ENCODE measurements at places on chromosomes 13 and 19.

GRCh38 chr19:36373638-36374156 is 5.3 kb downstream of the ZFP14 start:
- no peak for DNase-seq

DNA sequence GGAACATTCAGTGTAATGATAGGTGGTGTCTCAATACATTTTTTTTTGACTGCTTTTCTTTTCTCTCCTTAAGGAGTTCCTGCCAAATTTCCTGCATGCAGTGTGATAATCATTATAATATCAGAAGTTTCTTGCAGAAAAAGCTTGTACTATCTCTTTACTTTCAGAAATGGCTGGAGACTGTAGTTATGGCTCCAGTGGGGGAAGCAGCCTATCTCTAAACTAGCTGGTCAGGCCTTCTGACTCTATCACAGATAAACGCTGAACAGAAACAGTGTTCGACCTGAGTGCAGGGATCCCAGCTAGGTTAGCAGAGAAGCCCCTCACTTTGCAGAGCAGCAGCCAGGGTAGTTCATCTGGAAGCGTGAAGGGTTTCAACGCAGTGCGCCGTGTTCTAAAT is 1.9 kb downstream of the CCNE1 start:
- DNase-seq, result no peak

DNA sequence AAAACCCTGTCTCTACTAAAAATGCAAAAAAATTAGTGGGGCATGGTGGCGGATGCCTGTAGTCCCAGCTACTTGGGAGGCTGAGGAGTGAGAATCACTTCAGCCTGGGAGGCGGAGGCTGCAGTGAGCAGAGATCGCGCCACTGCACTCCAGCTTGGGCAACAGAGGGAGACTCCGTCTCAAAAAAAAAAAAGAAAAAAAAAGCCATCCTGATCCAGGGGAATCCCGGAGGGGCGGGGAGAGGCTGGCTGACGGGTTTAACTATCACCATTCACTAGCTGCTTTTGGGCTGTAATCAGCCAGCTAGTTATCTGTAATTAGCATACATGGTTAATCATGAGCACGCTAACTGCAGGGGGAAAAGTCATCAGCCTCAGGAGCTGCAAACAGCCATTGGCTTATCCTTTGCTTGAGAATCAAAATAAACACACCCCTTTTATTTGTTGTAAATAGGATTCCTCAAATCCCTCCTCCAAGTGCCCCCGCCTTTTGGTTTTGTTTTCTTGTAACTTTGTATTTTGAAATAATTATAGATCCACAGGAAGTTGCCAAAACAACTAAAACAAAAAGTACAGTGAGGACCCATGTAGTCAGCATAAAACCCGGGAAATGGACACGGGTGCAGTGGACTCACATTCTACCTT is 9.6 kb downstream of the FSD1 start:
- DNase-seq, result no peak

DNA sequence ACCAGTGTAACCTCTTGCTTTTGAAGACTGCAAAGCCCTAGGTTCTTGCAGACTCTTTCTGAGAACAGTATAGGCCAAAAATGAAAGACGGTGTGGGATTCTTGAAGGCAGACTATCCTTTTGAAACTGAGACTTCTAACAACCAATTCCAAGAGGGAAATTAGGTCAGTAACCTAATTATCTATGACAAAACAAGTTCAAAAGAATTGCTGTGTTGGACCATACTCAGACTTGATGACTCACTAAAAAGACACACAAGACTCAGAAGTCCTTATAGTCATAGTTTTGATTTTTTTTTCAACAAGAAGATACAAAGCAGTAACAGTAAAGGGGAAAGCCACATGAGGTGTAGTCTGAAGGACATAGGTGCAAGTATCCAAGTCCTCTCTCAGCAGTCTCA is 624.0 kb upstream of the GPC6 start:
- no peak for DNase-seq

DNA sequence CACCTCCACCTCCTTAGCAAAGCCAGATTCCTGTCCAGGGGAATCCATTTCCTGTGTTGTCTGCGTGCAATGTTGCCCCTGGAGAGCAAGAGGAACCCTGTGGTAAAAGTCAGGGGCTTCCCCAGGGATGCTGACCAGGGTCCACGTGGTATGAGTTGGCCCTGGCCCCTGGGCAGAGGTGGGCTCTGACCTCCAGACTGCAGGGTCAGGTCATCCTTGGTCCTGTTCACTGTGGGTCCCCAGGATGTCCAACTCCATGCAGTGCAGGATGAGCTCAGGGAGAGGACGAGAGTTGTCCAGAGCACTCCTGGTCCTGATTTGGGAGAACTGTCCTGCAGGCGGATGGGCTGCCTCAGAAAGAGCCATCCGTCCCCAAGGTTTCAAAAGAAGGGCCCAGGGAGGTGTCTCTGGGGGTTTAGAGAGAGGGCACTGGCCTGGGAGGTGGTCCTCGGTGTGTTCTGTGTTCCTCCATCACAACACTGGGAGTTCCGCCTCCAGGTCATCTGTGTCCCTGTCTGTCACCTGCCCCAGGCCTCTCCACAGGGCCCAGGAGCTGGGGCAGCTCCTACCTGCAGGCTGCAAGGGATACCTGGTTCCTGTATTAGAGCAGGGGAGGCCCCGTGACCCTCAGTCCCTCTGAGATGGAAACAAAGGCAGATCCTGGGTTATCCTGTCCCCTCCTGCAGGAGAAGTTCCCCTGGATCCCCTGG is 1.2 kb upstream of the CEACAM4 start:
- DNase-seq, result no peak

Measured in urothelium cell line (cell line).